CD4-positive, alpha-beta T cell (primary cell): ENCODE measurements at places on chromosomes 7 and 10.

DNA sequence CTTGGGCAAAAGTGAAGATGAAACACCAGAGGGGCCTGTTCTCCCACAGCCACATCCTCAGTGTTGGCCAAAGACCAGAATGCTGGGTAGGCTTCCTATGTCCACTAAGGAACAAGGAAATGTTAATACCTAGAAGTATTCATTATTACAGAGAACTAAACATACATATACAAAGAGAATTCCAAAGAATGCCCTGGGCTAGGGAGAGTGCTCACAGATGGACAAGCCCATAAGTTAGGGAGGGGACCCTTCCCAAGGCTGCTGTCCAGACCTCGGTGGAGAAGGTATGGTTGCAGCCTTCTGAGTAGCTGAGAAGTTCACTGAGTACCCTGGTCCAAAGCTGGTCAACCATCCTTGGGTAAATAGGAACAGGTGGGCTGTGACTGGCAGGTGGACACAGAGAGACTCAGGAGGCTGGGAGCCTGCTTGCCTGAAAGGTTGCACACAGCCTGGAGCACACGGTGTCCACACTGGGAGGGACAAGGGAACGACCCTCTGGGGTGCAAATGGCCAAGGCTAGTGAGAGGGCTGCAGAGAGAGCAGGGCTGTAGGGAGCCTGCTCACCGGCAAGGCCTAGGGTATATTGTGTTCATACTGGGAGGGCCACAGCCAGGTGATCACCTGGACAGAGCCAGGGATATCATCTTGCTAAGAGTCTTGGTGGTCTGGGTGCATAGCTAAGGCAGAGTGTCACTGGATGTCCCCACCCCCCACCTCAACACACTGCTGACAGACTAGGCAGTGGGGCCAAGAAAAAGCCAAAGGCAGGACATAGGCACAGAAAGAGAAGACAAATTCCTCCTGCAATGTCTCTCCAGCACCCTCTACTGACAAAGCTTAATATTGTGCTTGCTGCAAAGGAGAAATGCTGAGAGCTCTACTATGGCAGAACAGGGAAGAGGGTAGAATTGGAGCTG, 40.3 kb downstream of the CPVL start:
- no peak for DNase-seq

- DNase-seq: no peak
Observed at GRCh38 chr10:103367379-103367781, 396 bp upstream of the TAF5 start.

DNA sequence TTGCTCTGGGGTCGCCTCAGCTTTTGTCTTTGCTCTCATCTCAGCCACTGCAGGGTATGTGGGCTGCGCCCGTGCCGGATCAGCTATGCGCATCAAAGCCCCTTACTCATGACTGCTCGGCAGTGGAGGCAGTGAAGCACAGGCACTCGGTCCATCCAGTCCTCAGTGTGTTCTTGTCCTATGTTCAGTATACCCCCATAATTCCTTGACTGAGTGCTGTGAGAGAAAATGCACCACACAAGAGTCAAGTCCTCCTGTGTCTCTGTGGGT, 27.4 kb downstream of the EPDR1 start:
- no peak for DNase-seq

- no peak for DNase-seq
Observed at GRCh38 chr7:34277016-34277802, 371.9 kb downstream of the BMPER start.

- no peak for DNase-seq
Observed at GRCh38 chr10:63586043-63586442, 64.8 kb downstream of the REEP3 start.

GRCh38 chr10:124379609-124380193, 39.0 kb downstream of the OAT start:
- no peak for DNase-seq
